NCI-H1436 (cell line): ENCODE measurements at places on chromosomes 7 and 10.

GRCh38 chr10:3412646-3413045, 240.1 kb upstream of the PITRM1 start:
- DNase-seq = no peak

- DNase-seq = no peak
Measured at GRCh38 chr10:110737886-110738634, 93.9 kb downstream of the RBM20 start.

DNA sequence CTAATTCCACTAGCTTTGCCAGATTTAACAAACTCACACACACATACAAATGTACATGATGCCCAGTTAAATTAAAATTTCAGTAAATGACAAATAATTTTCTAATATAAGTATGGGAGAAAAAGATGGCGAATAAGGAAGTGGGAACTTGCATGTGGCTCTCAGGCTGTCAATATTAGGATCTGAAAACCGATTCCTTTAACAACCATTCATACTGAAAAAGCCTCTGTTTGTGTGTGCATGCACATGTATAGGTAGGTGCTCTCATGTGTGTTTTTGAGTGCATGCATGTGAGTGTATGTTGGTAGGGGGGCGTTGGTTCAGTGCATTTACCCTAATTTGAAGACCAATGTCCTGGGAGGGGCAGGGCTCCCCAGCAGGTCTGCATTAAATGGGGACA, 125.3 kb downstream of the HTR7 start:
- DNase-seq = no peak

DNA sequence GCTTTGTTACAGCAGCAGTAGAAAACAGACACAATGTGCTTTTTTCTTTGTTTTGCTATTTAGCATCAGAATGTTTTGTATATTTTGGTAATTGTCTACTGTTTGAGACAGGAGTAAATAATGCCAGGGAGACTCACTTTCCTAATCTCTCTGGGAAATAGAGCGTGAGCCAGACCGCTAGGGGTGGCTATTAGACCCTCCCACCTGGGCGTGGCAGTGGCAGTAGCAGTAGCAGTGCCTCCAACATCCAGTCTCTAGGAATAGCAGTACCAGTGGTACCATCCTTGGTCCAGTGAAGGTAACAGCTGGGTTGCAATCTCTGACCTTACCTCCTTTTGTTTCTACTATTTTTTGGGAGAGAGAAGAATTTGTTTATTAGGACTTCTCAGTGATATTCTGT, 165.7 kb upstream of the MAGI2 start:
- DNase-seq = no peak

DNA sequence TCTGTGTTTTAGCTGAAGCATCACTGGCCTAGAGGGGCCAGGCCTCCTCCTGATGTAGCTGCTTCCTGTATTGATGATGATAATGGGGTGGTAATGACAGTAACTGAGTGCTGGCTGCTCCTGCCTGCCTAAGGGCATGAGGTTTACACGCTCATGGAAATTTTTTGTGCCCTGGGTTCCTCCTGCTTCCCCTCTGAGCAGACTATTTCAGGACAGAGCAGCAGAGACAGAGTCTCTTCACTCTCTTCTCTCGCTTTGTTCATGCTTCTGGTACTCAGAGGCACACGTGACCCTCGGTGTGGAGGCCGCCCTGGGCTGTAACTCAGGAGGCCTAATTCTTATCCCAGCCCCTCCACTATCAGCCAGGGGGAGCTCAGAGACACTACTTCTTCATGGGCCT, 27.9 kb downstream of the LRRC20 start:
- no peak for DNase-seq

DNA sequence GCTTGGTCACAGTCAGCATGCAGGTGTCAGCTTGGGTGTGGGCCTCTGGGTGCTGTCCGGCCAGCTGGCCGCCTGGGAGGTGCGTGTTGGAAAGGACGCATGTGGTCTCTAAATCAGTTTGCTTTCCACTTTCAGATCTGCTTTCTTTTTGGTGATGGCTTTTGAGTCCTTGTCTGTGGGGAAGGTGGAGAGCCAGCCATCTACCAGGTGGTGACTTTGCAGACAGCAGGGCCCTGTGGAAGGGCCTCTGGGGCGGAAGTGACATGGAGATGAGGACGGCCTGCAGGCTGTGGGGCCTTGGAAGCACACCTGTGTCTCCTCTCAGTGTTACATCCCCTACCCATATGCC, 59.4 kb downstream of the WDR37 start:
- no peak for DNase-seq
